Tracheal epithelial cell (primary cell): ENCODE measurements at places on chromosomes 4 and X. TPM values are rescaled to one million over a fixed set of nuclear protein-coding genes. Genes with fewer than 3 reads are reported as not detected.

The FMR1NB gene
- not detected in 2 replicates for total RNA-seq

The MTHFD2L gene
- total RNA-seq, result 34.5 and 35.6 TPM in 2 replicates

The ACSL1 gene
- total RNA-seq, result 75.4 and 100.0 TPM in 2 replicates

The DRP2 gene
- under 0.01 TPM in 2 replicates for total RNA-seq

The PAK3 gene
- total RNA-seq, result 0.21 and 2.4 TPM in 2 replicates

The GPC4 gene
- 0.64 and 5.3 TPM in 2 replicates for total RNA-seq

The LDOC1 gene
- total RNA-seq, result 0.72 and 0.85 TPM in 2 replicates

The TMPRSS11F gene
- 0.85 and 2.7 TPM in 2 replicates for total RNA-seq

The TMEM47 gene
- total RNA-seq, result 12.4 and 25.1 TPM in 2 replicates
